Fibroblast of the conjunctiva (primary cell): ENCODE measurements at places on chromosomes 2 and 18.

GRCh38 chr18:66662632-66663031, 58.7 kb upstream of the CDH19 start:
- DNase-seq: no peak

GRCh38 chr18:63229971-63230370, 89.6 kb downstream of the BCL2 start:
- no peak for DNase-seq

- no peak for DNase-seq
Measured at GRCh38 chr2:101112772-101113157, 38.4 kb downstream of the TBC1D8 start.

DNA sequence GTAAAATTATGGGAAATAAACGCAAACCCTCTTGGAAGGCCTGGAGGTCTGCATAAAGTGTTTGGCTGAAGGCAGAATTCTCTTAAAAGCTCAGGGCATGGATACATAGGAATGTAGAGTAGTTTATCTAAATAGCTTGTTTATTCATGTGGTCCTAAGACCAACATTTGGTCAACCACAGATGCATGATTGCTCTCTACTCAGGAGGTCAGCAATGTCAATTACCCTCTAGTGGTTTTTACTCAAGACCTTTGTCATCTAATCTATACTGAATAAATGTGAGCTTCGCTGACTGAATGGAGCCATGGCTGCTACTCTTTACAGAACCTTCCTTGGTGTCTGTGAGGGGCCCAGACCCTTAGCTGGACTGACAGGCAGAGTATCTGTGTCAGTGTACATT, 139.8 kb downstream of the ATL2 start:
- no peak for DNase-seq

DNA sequence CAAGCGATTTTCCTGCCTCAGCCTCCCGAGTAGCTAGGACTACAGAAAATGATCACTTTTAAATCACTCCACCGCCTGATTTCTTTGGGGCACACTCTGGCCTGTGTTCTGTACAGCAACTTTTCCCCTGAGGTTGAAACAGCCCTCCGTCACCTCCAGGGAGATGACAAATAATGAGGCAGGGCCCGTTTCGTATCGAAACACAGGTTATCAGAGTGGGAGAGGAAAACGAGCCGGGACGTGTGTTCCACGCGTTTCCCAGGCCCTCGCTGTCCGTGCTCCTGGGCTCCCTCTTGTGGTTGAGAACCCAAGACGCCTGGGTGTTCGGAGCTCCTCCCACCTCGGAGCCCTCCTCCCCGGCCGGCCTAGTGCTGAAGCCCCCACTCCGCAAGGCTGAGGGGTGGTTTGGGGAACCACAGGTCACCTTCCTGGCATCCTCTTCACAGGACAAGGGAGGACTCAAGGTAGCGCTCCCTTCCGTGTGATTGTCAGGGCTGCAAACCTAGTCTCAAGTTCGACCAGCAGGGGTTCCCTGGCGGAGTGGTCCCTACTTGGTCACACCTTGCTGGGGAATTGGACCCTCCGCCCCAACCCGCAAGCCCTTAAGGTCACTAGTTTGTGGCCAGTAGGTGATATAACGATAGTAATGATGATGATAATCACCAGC, 12.8 kb downstream of the ATP6V1B1 start:
- peak; percentile 42 for DNase-seq

GRCh38 chr2:9139491-9140443, 66.8 kb upstream of the ASAP2 start:
- DNase-seq: peak; percentile 39

DNA sequence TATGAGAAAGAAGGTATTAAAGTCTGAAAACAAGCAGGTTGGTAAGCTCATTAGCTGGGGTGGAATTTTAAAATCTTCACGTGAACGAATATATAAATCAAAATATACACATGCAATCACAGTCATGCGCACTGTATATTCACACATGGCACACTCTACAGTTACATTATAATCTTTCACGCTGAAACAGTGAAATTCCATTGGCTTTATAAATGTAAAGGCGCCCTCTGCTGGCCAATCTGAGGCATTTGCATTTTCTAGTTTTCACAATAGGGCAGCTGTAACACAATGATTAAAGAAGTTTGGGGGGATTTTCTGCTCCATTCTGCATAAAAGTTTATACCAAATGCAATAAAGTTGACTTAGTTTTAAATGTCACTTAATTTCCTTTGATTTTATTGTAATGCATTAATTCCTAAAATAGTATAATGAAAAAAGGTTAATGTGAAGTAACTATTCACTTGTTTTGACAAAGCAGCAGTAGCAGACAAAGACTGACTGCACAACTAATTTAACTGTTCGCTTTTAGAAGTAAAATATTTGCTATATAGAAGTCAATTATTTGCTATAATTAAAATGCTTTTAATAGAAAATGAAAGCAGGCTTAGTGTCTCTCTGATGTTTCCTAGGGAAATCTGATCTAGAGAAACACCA, 17.2 kb downstream of the IFIH1 start:
- DNase-seq: peak; percentile 67

- no peak for DNase-seq
Measured at GRCh38 chr2:68258851-68259250, 6.5 kb upstream of the PPP3R1 start.

DNA sequence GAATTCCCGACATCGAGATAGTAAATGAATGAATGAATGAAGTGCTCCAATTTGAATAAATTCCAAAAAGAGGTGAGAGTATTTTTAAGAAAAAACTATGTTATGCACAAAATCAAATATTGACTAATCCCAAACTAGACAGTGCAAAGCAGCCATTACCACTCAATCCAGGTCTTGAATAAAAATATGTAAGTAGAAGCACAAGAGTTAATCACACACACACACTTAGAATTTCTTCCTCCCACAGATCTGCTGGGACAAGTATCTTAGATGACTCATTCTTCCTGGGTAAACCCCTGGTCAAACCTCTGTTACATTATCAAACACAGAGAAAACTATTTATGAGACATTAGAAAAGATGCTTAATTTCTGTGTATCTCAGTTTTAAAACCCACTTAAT, 102.0 kb downstream of the PLA2R1 start:
- peak; percentile 43 for DNase-seq

DNA sequence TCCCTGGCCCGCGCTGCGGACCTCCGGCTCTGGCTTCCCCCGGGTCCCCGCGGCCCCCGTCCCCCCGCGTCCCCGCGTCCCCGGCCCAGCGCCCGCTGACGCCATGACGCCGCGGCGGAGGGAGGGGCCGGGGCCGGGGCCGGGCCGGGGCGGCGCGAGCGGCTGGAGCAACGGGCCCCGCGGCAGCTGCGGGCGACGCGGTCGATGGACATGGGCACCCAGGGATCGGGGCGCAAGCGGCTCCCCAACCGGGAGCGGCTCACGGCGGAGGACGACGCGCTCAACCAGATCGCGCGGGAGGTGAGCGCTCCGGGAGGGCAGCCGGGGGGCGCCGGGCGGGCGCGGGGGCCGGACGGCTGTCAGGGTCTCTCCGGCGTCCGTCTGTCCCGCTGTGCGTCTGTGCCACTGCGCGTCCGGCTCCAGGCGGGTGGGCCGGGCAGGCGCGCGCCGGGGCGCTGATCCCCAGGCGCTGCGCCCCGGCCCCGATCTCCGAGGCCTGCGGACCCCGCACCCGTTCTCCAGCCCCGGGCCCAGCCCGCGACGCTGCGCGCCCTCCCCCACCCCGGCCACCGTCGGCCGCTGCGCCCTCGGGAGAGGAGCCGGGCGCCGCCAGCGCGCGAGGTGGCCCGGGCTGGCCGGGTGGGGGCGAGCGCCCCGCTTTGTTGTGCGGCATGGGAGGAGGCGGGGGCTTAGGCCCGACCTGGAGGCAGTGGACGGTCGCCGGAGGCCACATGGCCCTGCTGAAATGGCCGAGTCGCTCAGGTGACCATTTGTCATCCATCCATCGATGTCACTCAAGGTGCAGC, at the start of gene LRRFIP1:
LRRFIP1 (plus strand) TSS at position 147 of the 806 bp plus-strand sequence; CDS start at position 205, 58 bp downstream.
- no peak for DNase-seq

GRCh38 chr2:142688856-142689605, 188.4 kb upstream of the KYNU start:
- no peak for DNase-seq

GRCh38 chr2:54726940-54727339, 3.5 kb downstream of the EML6 start:
- no peak for DNase-seq

DNA sequence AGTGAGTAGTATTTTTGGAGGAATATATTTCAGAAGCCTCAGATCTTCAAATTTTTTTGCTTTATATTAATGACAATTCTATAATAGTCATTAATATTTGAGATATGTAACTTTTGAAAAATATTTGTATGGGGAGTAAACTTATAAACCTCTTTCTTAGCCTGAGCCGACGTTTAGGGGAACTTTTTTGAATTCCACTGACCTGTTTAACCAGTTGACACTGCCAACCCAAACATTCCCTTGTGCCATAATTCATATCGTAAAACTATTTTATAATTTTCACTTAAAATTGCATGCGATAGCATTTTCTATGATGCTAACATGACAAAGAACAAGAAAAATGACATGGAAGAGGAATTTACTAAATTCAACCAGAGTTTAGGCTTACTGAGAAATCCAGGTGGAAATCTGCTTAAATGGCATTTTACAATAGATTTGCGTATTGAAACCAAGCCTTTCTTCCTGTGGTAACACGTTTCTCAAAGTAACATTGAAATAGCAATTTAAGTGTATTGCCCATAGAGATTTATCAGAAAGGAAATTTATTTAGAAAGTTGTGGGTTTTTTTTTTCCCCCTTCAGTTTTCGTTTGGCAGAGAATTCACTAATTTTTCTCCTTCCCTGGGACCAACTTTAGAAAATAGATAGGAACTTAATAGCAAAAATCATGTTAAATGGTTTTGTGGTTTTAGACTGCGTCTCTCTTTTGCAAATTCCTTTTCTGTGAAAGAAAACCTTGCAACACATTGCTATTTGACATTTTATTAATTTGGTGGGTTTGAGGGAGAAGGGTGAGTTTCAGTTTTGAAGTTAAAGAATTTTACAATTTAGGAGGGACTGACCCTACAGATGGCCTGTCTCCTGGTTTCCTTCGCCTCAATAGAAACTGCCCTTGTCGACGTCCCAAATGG, 77.4 kb downstream of the TANC1 start:
- no peak for DNase-seq

- DNase-seq: no peak
Measured at GRCh38 chr18:34261865-34262780, 37.4 kb upstream of the NOL4 start.
